ENCODE measurements at places on chromosomes 5 and 9. TPM values are rescaled to one million over a fixed set of nuclear protein-coding genes. Genes with fewer than 3 reads are reported as not detected.

The RLN2 gene
- not detected for total RNA-seq

The CATSPER3 gene
- not detected for total RNA-seq

The TAF11L10 gene
- total RNA-seq = not detected

The FIBCD1 gene
- total RNA-seq = 0.74 TPM

The KCNN2 gene
- total RNA-seq = 15.0 TPM

The SAPCD2 gene
- 1.5 TPM for total RNA-seq

The ANKRD20A1 gene
- 2.0 TPM for total RNA-seq

The C9orf85 gene
- total RNA-seq = 13.3 TPM

The F2RL2 gene
- total RNA-seq = 0.49 TPM

The SHB gene
- total RNA-seq = 11.3 TPM

The DNAH5 gene
- 3.7 TPM for total RNA-seq
